ENCODE measurements at places on chromosomes 3 and 15. TPM values are rescaled to one million over a fixed set of nuclear protein-coding genes. Genes with fewer than 3 reads are reported as not detected.

DNA sequence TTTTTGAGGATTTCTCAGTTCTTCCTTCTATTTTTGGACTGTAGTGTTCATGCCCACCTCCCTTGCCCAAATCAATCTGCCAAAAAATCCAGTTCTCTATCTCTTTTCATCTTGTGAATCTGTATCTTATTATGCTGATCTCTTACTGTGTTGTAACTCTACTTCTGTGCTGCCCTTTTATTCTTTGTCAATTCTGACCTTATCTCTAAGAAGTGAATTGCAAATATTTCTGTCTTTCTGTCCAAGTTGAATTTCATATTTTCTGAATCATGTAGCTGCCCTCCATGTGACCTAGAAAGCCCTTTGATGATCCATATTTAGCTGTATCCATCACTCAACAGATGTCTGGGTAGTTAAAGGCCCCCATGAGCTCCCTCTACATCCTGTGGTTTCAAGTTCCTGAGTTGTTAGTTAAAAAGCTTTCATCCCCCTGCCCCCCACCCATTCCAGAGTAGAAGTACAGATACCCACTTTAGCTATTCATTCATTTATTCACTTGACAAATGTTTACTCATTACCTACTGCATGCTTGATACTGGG lies 33.6 kb upstream of the ETV5 start:
- no peak for DNase-seq

GRCh38 chr15:59558851-59559250 lies 52.7 kb upstream of the GCNT3 start:
- no peak for DNase-seq

GRCh38 chr3:106965307-106965706 lies 411.9 kb upstream of the CCDC54 start:
- no peak for DNase-seq

GRCh38 chr15:80310776-80311175 lies 58.8 kb upstream of the CTXND1 start:
- DNase-seq, result no peak

GRCh38 chr3:61936344-61936937 lies 375.1 kb downstream of the PTPRG start:
- no peak for DNase-seq

- DNase-seq, result no peak
These were observed 96.8 kb downstream of the BBX start for GRCh38 chr3:107619549-107619948.

DNA sequence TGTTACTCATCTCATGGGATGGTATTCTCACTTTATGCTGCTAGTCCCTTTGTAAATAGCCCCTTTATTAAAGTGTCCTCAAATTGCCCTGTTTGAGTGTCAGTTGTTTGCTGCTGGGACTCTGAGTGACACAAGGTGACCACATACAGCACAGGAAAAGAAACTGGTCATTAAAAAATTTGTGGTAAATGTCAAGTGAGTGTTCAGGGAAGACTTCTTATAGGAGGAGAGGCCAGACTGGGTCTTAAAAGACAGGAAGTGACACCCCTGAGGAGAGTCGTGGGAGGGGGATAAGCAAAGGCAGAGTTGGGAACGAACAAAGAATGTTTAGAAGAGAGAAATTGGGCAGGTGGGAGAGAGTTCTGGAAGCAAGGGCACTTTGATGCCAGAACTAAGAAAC lies 35.2 kb downstream of the CCR3 start:
- no peak for DNase-seq

DNA sequence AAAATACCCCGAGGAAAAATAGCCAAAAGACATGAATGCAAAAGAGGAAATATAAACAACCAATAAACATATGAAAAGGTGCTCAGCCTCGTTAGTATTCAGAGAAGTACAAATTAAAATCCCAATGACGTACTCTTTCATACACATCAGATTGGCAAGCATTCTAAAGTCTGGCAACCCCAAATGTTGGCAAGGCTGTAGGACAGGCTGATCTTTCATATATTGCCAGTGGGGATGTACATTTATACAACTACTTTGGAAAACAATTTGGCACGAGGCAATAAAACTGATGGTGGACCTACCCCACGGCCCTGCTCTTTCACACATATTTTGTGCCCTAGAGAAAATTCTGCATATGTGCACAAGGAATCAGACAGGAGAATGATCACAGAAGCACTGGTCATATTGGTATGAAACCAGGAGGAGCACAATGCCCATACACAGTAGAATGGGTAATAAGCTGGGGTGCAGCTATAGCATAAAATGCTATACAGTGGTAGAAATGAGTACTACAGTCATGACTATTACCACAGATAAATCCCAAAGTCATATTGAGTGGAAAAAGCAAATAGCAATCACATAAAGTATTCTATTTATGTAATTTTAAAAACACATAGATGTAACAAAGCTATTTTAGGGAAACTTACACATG lies 176.0 kb upstream of the SLC24A5 start:
- no peak for DNase-seq

GRCh38 chr3:79056498-79056897 lies 711.3 kb downstream of the ROBO1 start:
- no peak for DNase-seq

VPS18 gene
- 10.3 TPM for total RNA-seq

PLCH1 gene
- total RNA-seq, result 0.08 TPM
